T-cell (primary cell): ENCODE measurements at places on chromosomes 12 and 14. TPM values are rescaled to one million over a fixed set of nuclear protein-coding genes. Genes with fewer than 3 reads are reported as not detected.

The RFX4 gene
- not detected for total RNA-seq

DNA sequence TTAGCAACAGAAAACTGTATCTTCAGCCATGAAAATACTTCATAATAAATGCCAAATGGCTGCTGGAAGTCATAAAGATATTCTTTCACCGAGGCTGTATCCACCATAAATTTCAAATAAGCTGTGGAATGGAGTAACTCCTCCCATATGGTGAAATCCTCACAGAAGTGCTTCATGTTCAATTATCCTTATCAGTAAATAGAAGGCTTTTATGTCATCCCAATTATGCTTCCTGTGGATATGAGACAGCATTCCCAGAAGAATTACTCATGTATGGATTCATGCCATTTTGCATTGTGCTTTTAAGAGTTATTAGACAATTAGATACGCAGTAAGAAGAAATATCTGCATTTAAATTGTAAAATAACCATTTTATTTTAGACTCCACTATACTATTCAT lies 99.0 kb downstream of the RTN1 start:
- DNase-seq = no peak
- no peaks in the 10 kb centered on the region for H3K4me1 ChIP-seq
- H3K36me3 ChIP-seq = no peaks in the 10 kb centered on the region
- H3K27me3 ChIP-seq = no peaks in the 10 kb centered on the region
- no peak overlapping the region for H3K27ac ChIP-seq

DNA sequence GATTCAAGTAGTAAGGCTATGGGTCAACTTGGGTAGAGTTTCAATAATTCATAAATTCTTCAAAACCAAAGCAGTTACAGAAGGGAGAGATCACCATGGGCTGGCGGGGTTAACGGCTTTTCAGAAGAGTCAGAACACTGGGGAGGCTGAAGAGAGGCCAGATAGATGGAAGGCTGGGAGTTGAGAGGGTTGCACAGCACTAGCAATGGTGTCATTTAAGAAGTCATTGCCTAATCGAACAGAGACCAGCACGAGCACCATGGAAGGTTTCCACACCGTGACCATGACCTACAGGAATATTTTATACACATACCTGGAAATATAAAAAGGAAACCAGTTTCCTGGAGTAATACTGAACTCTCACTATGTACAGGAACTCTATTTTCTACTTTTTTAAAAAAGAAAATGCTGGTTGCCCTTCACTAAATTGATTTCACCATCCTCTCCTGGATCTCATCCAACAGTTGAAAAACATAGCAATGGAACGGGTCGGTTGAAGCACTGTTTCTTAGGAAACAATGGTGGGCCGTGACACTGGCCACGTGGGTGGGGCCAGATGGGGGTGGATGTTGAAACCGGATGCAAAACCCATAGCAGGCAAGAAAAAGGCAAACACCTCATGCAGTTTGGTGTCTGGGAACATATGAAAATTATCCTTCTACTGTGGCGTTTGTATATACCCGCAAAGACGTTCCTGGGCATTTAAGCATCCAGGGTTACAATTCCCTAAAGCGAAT lies 38.0 kb upstream of the RIN3 start:
- no peaks in the 10 kb centered on the region for H3K4me1 ChIP-seq
- DNase-seq = no peak
- H3K36me3 ChIP-seq = no peaks in the 10 kb centered on the region
- H3K27me3 ChIP-seq = no peaks in the 10 kb centered on the region

DNA sequence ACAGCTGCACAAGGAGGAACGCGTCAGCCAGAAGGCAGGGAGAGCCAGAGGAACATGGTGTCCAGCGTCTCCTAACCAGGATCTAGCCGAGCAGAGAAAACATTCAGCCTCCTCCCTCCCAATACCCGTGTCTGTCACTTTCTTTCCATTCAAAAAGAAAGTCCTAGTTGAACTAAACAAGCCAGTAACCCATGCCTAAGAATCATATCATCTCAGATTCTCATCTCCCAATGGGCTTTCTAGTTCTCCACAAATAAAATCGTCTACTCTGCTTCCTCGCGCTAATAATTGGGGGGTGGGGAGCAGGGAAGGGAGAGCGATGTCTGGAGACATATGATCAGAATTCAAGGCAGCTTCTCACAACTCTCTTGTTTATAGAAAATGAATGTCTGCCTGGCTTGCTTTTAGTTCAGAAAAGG lies 7.4 kb downstream of the NKX2-1 start:
- H3K4me3 ChIP-seq = no peak overlapping the region
- H3K36me3 ChIP-seq = no peaks in the 10 kb centered on the region
- H3K4me1 ChIP-seq = no peaks in the 10 kb centered on the region
- peaks cover 62% of the 10 kb centered on the region for H3K27me3 ChIP-seq
- no peak overlapping the region for H3K27ac ChIP-seq

- H3K4me3 ChIP-seq = no peak overlapping the region
- peaks cover 6% of the 10 kb centered on the region for H3K27me3 ChIP-seq
- H3K4me1 ChIP-seq = no peaks in the 10 kb centered on the region
- H3K36me3 ChIP-seq = no peaks in the 10 kb centered on the region
Measured at GRCh38 chr12:49287876-49288275, 7.1 kb upstream of the PRPH start.

DNA sequence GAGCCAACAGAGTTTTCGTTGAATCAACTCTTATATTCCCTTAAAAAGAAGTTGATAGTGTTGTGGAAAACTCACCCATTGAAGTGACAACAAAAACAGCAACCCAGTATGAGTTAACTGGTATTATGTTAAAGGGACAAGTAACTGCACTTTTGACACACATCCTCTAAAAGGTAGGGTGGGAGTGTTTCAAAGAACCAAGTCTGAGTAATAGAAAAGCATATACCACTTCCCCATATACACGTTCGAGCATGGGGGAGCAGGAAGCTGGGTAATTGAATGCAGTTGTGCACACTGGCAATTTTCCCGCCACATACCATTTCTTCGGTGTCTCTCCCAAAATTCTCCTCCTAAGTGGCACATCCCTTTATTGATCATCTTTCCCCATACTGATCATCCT lies 31.5 kb downstream of the IFNG-AS1 start:
- no peaks in the 10 kb centered on the region for H3K36me3 ChIP-seq
- H3K27me3 ChIP-seq = no peaks in the 10 kb centered on the region
- no peak for DNase-seq
- H3K27ac ChIP-seq = no peak overlapping the region
- no peaks in the 10 kb centered on the region for H3K4me1 ChIP-seq

DNA sequence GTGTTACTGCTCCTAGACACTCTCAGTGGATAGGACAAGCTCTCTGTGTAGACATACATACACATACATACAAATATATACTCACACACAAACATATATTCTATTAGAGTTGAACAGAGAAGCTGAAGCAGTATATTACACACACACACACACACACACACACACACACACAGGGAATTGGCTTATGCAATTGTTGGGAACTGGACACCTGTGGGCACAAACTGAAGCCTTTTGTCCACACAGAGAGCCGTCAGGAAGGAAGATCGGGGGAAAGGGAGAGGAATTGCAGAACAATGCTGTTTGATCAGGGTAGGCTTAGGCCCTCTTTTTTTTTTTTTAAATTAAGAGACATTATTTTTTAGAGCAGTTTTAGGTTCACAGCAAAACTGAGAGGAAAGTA lies 180.7 kb upstream of the DDHD1 start:
- DNase-seq = no peak
- no peak overlapping the region for H3K27ac ChIP-seq
- no peak overlapping the region for H3K4me3 ChIP-seq
- no peaks in the 10 kb centered on the region for H3K36me3 ChIP-seq
- H3K27me3 ChIP-seq = no peaks in the 10 kb centered on the region

DNA sequence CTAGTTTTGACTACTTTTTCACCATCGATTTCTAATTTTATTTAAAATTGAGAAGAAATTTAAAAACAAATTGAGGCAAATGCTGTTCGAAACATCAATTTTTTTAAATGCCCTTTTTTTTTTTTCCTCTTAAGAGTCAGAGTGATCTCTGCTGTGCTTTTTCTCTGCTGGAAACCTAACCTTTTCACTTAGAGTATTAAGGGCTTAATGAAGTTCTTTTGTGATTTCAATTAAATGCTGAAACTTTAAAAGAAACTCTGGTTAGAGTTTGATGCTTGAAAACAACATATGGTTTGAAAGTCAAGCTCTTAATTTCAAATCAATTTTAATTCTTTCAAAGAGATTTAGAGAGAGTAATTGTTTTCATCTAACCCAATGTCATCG lies 171.8 kb downstream of the TMTC2 start:
- H3K36me3 ChIP-seq = no peaks in the 10 kb centered on the region
- H3K4me1 ChIP-seq = no peaks in the 10 kb centered on the region
- H3K27ac ChIP-seq = no peak overlapping the region
- no peaks in the 10 kb centered on the region for H3K27me3 ChIP-seq
- no peak for DNase-seq
